ENCODE measurements at places on chromosomes 1 and 21. TPM values are rescaled to one million over a fixed set of nuclear protein-coding genes. Genes with fewer than 3 reads are reported as not detected.
A peak's percentile ranks its signal among the peaks of the same experiment; 100 is the strongest.

DNA sequence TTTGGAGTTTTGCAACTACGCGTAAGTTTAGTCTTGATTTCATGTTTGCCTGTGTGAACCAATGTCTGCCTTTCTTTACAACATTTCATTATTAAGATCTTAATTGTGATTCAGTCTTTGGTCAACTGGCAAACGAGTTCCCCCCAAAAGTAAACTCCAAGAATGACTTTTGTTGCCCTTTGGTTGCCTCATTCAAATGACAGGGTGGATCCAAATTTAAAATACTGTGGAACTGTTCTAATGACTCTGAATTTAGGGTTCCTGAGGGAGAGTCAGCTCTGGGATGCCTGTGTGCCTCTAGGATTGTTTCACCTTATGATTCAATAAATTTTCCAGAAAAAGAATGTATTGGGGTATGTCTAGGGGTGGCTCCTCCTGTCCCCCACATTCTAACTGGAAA is 105.3 kb downstream of the KCNN3 start:
- DNase-seq, result no peak

The CRABP2 gene
- total RNA-seq, result 1.3 TPM

- no peak for DNase-seq
Observed at GRCh38 chr1:209105701-209106100, 477.8 kb upstream of the CAMK1G start.

The C1orf141 gene
- total RNA-seq, result not detected

The IFI44 gene
- total RNA-seq, result 10.7 TPM

DNA sequence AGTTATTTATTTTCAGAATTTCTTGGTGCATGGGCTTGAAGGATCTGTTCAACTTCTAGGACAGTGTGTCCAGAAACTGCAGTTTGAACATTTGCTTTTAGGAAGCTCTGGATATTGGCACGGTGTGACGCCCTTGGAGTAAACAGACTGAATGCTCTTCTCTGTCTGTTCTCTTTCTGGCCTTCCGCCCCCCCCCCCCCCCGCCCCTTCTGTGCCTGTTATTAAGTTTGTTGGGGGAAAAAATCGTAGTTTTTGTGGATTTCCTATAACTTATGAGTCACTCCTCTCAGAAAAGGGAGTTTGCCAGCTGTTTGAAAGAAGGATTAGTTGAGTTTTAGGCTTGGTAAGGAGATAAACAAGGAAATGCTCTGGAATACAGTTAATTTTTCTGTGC is 1.2 kb downstream of the KCTD3 start:
- no peak for DNase-seq

The ATP1A4 gene
- total RNA-seq, result 0.14 TPM

DNA sequence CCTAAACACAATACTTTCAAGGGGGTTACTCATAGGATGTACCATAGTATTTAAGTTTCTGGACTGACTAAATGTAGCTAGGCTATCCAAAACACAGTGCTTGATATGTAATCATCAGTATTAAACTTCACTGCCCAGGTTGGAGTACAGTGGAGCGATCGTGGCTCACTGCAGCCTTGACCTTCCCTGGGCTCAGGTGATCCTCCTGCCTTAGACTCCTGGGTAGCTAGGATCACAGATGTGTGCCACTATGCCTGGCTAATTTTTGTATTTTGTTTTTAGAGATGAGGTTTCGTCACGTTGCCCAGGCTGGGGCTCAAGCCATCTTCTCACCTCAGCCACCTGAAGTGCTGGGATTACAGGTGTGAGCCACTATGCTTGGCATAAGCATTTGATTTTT is 10.6 kb downstream of the NASP start:
- no peak for DNase-seq

The FAM78B gene
- total RNA-seq, result 2.3 TPM

The NBPF4 gene
- total RNA-seq, result not detected

The SIM2 gene
- total RNA-seq, result 0.16 TPM

GRCh38 chr1:11984121-11984520 is 3.9 kb downstream of the MFN2 start:
- DNase-seq, result no peak

DNA sequence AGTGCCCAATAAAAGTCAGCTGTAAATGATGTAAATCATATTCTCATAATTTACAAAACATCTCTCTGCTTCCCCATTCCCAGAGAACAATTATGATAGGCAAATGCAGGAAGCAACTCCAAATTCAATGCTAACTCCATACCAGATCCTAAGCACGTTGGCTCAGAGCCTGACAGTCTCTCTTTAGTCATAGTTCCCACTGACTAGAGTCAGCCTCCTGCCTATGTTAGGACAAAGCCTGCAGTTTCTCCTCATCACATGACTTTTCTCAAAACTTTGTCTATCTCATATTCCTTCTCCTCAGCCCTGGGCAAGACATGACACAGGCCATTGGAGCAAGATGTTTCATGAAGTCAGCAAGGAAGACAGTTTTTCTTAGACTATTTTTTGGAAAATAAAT is 101.5 kb upstream of the COL24A1 start:
- DNase-seq, result no peak

The RCAN3 gene
- 6.6 TPM for total RNA-seq

The ARHGAP29 gene
- 31.9 TPM for total RNA-seq

The MAP10 gene
- total RNA-seq, result 4.3 TPM

GRCh38 chr1:40251456-40251855 is 3.7 kb downstream of the TMCO2 start:
- DNase-seq, result no peak

- DNase-seq, result no peak
Observed at GRCh38 chr1:40221977-40222772, 25.6 kb upstream of the TMCO2 start.

- no peak for DNase-seq
Observed at GRCh38 chr21:45818904-45819285, 162.7 kb upstream of the COL6A1 start.

The GJA9 gene
- total RNA-seq, result not detected

The S100A9 gene
- 129 TPM for total RNA-seq

The CD1B gene
- not detected for total RNA-seq

The C1orf232 gene
- not detected for total RNA-seq

The RBP7 gene
- total RNA-seq, result 20.4 TPM

GRCh38 chr1:38786040-38786436 is 73.5 kb downstream of the RRAGC start:
- DNase-seq, result no peak

GRCh38 chr1:47161298-47162040 is 24.2 kb downstream of the CYP4A22 start:
- DNase-seq, result no peak

- DNase-seq, result no peak
Observed at GRCh38 chr21:42025376-42026081, 15.4 kb upstream of the ZBTB21 start.

GRCh38 chr1:113137563-113137962 is 64.6 kb downstream of the LRIG2 start:
- no peak for DNase-seq

- DNase-seq, result peak; percentile 42
Observed at GRCh38 chr1:115469703-115470476, 131.8 kb upstream of the NGF start.

The SPSB1 gene
- total RNA-seq, result 8.9 TPM

- DNase-seq, result peak; percentile 34
Observed at GRCh38 chr1:109821221-109821669, 57.5 kb upstream of the EPS8L3 start.

The KRTAP13-1 gene
- not detected for total RNA-seq

DNA sequence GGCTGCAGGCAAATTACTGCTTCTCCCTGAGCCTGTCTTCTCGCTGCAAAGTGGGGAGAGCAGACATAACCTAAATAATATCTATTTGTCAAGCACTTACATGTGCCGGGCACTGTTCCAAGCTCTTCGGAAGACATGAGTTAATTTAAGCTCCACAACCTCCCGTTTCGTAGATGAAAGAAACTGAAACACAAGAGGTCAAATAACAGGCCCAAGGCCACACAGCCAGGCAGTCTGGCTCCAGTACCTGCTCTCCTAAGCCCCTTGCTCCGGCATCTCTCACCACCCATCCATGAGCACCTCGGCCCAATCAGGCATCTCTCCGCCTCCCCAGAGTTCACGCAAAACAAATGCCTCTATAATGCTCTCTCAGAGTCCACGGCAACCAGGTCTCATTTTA is 65.4 kb downstream of the TAS1R2 start:
- no peak for DNase-seq

- DNase-seq, result no peak
Observed at GRCh38 chr1:184150776-184151531, 99.4 kb downstream of the TSEN15 start.

The SH2D1B gene
- total RNA-seq, result not detected

The C1orf87 gene
- not detected for total RNA-seq

The KRTAP11-1 gene
- not detected for total RNA-seq

- DNase-seq, result no peak
Observed at GRCh38 chr1:89547563-89548116, 23.0 kb downstream of the LRRC8B start.

The SELP gene
- total RNA-seq, result 3.3 TPM

- peak; percentile 61 for DNase-seq
Observed at GRCh38 chr1:36207339-36207738, 16.9 kb upstream of the THRAP3 start.

The CNR2 gene
- not detected for total RNA-seq

The PPM1J gene
- total RNA-seq, result 7.0 TPM

The VCAM1 gene
- 6.7 TPM for total RNA-seq

GRCh38 chr1:8083739-8084484 is 57.8 kb upstream of the ERRFI1 start:
- no peak for DNase-seq

GRCh38 chr1:56336982-56337381 is 242.4 kb downstream of the PLPP3 start:
- no peak for DNase-seq

The DCDC2B gene
- total RNA-seq, result not detected

DNA sequence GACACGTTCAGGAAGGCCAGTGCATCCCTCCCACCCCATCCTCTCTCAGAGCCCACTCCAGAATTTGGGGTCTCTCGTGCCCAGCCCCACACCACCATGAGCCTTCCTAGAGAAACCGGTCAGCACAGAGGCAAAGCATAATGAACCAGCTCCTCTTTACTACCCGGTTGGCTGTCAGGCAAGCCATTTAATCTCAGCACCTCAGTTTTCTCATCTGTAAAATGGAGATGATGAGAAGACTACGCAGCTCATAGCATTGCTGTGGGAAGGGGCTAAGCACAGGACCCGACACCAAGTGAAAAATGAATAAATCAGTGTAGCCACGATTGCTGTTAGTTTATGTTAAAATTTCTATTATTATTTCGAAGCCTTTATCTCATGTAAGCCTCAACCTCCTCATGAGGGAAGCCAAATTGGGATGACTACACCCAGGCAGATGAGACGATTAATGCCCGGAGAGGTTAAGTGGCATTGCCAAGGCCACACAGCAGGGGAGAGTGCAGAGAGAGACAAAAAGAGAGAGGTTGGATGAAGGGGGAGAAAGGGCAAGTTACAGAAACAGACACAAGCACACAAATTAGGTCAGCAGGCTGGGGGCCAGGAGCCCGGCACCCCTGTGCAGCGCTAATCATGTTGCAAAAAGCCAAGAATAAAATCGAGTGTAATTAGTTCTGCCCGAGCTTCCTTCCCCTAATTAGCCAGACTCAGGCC is 25.7 kb downstream of the SDC3 start:
- no peak for DNase-seq

- no peak for DNase-seq
Observed at GRCh38 chr1:165312591-165312990, 43.9 kb downstream of the LMX1A start.

DNA sequence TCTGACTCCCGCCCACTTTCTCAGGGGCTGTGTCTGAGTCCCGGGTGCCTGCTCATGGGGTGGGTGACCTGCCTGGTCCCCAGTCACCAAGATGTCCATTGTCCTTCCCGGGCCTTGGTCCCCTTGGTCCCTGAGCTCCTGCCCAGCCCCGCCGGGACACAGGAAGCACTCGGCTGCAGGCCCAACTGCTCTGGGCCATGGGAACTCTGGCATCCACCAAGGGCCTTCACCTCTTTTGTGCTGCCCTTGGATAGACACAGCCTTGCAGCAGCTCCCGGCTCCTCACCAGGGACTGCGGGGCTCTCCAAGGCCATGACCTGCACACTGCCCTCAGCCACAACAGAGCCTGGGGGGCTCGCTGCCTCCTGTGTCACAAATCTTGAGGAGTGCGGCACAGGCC is 22.1 kb upstream of the MX1 start:
- no peak for DNase-seq

DNA sequence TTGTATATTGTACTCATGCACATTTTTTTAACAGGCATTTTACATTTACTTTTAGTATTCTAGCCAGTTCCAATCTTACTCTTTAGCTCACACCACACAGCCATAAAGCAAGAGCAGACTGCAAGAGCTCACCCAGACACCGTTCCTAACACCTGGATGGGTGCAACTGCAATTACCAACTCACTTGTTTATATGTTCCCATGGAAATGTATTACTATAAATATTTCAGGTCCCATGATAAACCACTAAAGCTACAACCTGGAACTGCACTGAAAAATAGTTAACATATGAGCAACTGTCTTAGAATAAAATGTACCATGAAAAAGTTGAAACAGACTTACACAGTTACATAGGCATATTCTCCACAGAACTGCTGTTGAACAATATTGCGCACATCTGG is 30.8 kb downstream of the USP48 start:
- DNase-seq, result no peak

- DNase-seq, result no peak
Observed at GRCh38 chr1:4021974-4022268, 121.8 kb upstream of the C1orf174 start.

DNA sequence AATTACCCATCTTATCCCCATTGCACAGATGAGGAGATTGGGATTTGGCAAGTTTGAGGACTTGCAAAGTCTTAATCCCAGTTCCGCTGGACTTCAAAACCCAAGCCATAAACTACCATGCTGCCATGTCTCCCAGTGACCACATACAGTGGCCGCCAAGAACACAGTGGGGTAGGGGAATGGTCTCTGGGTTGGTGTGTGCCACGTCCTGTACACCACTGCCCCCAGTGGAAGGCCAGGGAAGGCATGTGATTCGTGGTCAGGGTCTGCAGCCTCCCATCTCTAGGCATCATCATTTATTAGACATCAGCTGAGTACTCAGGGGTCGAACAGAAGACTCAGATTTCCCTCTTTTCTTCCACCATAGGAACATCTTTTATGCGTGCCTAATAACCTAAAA is 76.0 kb downstream of the MAN1C1 start:
- no peak for DNase-seq

DNA sequence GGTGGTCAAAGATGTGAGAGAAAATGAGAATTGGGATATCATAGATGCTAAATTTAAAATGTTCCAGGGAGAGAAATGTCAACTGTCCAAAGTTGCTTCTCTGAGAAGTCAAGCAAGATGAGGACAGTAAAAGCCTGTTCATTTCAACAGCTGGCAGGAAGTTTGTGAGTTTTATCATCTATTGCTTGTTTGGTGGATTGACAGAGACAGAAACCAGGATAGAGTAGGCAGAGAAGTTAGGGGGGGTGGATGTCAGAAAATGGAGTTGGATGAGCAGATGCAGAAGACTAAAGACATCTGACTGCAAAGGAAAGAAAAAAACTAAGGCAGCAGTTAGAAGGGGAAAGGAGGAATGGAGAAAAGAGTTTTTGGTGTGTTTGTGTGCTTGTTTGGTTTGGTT is 78.4 kb downstream of the AK5 start:
- DNase-seq, result no peak

GRCh38 chr1:79131626-79132025 is 125.1 kb upstream of the ADGRL4 start:
- DNase-seq, result no peak

- no peak for DNase-seq
Observed at GRCh38 chr1:40738831-40739230, 44.8 kb upstream of the KCNQ4 start.

GRCh38 chr1:67192902-67193301 is 26.6 kb downstream of the IL23R start:
- DNase-seq, result no peak

Data from heart right ventricle (tissue), 16 donors.